ENCODE measurements at places on chromosomes 6 and 20.

DNA sequence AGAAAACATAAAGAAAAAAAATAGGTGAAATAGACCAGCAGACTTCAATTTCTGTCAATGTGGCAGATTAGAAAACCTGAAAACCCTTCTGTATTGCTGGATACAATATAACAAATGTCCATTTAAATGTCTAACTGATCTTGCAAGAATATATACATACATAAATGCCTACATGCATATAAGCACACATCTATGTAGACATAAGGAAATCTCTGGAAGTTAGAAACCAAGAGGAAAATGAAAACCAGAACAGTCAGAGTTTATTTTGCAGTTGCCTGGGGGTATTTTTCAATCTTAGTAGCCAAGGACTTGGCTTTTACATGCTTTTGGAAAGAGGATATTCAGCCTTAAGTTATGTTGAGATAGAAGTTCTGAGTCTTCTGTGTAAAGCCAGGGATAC lies 184.0 kb downstream of the RPS12 start:
- DNase-seq = no peak

DNA sequence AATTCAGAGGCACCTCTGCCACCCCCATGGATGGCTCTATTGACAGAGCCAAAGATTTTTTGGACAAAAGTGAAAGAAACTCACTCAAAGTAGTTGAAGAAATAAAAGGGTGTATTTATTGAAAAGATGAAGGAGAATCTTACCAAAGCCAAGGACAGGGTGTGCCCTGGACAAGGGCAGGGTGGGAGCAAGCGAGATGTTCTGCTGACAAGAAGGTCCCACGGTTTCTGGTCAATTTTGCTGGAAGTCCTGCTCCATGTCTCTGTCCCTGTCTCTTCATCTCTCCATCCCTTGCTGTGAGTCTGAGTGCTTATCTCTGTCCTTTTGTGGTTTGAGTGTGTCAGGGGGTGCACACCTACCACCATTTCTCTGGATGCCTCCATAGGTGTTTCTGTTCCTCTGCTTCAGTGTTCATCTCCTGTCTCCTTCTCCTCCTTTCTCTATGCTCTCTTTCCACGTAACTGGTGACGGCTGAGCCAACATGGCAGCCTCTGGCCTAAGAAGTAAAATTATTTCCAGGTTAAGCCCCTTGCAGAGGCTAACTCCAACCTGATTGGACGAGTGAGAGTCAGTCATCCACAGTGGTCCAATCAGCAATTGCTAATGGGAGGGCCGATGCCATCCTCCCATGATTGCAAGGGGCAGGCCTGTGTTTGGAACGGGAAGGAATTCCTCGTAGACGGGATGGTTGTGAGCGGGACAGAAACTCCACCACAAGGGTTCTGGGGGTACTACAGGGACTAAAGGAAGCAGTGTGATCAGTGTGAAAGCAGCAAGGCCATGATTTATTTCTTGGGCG lies 502.1 kb upstream of the CDH4 start:
- DNase-seq = no peak

GRCh38 chr6:120576061-120576460 lies 758.2 kb downstream of the TBC1D32 start:
- DNase-seq = no peak

- no peak for DNase-seq
These were observed 395.9 kb downstream of the SAMD5 start for GRCh38 chr6:147904416-147904815.

DNA sequence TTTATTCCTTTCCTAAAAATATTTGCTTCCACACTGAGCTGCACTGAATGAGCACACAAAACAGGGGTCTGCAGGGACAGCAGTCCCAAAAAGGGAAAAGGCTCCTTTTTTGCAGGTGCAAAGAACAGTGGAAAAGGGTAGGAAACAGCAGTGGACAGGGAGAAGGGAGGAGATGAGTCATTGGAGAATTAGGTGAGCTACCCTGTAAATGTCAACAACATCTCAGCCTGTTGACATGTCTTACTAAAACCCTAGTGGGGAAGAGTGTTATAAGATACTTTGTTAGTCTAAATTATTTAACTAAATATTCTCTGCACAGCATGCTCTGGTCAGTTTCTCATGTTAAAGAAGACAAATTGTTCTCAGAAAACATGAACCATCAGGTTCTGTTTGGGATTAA lies 151.5 kb upstream of the FBXL4 start:
- no peak for DNase-seq

DNA sequence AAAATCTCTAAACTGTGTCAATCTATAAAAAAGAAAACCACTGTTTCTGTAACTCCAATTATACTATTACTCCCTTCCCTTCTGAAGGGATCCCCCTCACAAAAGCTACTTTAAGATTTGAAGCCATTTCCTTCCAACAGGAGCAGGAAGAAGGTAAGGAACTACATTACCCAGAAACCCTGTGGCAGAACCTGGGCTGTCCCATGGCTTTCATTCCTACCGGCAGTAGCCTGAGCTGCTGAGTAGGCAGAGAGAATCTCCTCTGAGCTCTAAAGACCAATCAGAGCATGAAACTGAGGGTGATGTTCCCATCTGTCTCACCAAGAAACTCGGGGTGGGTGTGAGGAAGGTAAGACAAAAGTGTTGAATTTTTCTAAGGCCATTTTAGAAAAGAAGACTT lies 108.0 kb upstream of the LRFN2 start:
- no peak for DNase-seq

DNA sequence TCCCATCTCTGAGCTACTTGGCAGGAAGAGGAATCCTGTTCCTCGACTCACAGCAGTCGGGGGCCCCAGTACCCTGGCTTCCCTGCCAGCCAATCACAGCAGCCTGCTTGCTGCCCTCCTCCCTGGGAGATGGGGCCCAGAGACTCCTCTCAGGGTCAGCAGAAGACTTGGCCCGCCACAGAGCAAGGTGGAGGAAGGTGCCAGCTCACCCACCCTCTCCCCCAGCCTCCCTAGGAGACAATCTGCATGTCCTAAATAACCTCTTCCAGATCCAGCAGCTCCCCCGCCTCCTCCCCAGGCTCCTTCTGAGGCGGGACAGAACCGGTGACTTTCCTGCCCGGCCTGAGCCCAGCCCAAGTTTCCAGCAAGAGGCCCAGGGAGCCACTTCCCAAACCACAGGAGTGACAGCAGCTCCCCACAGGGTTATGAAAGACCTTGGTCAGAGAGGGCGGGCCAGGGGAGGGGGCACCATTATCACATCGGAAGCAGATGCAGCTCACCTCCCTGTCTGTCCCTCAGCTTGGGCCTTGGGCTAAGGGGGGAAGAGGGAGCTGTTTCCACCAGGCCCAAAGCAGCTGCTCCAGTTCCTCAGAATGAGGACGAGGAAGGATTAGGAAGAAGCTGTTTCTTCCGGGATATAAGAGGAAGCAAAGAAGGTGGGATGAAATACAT lies 2.3 kb downstream of the CCND3 start:
- DNase-seq = no peak

DNA sequence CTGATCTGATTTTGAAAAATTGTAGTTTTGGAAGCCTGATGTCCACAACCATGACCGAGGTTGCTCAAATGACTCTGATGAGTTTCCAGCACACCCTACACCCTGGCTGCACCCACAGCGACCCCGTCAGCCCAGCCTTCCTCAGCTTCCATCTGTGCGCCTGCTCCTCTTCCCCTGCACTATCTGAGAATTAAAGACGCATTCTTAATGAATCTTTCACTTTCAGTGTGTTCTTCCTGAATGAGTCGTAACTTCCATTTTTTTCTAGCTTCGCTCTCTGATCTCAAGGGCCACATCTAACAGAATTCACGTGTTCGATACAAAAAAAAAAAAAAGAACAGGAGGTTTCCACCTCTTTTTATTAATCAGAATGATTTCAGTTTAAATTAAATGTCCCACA lies 21.3 kb upstream of the RREB1 start:
- DNase-seq = no peak

- no peak for DNase-seq
These were observed 59.6 kb upstream of the AFDN start for GRCh38 chr6:167766986-167767714.

- DNase-seq = peak; percentile 20
These were observed 687.9 kb upstream of the CITED2 start for GRCh38 chr6:140062043-140063020.

DNA sequence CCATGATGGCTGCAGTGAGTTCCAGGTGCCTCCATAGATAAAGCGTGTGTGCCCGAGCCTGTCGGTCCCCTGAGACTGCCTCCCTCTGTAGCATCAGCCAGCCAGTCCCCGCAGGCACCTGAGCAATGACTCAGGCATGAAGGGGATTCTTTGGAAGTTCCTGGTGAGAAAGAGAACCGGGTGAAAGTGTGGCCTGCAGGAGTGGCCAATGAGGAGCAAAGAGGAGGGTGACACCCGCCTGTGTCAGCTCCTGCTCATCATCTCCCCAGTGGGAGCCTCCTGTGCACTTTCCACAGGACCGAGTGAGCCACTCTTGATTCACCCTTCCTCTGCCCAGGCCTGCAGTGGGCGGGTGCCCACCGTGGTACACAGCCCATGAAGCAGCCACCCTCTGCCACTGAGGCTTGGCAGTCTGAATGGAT lies 71.2 kb upstream of the PTPN1 start:
- DNase-seq = no peak

Data from right renal cortex interstitium (tissue), 3 donors.